A673 (cell line): ENCODE measurements at places on chromosomes 1 and 21.

DNA sequence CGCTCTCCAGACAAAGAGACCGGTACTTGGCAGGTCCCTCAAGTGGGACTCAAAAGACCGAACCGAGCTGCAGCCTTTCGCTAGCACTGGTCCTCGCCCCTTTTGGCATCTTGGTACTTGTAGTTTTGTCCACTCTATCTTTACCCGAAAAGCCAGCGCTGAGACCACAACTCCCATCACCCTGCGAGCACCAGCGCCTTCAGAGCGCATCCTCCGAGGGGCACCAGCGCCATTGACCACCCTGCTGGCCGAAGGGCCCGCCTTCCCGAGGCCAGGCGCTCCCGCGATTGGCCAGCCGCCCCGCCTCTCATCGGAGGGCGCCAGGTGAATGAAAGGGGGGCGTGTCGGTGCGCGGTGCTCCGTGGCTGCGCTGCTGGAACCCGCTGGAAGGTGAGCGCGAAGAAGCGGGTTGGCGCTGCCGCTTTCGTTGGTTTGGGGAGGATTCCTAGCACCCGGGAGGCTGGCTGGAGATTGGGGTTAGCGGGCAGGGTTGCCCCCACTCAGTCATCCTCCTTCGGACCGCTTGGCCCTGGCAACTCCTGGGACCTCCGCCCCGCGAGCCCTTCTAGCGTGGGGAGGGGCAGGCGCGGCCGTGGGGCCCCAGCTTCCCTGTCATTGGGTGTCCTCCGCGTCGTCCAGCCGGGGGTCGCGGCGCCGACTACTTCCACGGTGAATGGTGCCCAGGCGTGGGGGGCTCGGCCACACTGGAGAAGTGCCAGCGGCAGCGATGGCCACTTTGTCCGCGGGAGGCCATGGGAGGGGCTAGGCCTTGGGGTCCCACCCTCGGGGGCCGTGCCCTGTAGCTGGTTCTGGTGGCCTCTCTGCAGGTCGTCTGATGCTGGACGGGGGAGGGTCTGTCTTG, at the start of gene ZBTB8B:
Gene ZBTB8B, plus strand, starts transcription at position 357 of the 862 bp plus-strand sequence. CDS start 5,553 bp downstream, outside the sequence.
- peak; percentile 85 for DNase-seq

DNA sequence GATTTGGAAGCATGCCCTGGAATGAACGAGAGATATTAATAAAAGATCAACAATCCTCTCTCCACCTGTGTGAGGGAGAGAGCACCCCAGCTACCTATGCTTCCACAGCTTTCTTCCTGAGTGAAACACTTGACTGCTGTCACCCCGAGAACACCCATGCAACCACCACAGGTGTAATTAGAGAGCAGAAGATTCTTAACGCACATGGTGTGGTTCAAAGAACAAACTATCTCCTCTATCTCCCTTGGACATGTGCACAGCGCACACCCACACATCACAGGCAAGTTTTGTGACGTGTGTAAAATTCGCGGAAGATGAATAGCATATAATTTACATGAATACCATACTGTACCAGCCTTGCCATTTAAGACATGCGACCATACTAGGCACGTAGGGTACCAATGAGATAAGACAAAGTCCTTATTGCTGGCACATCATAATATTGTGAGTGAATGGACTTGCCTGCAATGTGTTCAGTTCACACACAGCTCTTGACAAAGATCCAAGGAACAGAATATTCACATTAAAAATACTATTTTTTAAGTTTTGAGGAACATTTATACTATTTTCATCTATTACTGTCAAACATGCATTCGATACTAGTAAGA, 11.6 kb downstream of the ERRFI1 start:
- no peak for DNase-seq

DNA sequence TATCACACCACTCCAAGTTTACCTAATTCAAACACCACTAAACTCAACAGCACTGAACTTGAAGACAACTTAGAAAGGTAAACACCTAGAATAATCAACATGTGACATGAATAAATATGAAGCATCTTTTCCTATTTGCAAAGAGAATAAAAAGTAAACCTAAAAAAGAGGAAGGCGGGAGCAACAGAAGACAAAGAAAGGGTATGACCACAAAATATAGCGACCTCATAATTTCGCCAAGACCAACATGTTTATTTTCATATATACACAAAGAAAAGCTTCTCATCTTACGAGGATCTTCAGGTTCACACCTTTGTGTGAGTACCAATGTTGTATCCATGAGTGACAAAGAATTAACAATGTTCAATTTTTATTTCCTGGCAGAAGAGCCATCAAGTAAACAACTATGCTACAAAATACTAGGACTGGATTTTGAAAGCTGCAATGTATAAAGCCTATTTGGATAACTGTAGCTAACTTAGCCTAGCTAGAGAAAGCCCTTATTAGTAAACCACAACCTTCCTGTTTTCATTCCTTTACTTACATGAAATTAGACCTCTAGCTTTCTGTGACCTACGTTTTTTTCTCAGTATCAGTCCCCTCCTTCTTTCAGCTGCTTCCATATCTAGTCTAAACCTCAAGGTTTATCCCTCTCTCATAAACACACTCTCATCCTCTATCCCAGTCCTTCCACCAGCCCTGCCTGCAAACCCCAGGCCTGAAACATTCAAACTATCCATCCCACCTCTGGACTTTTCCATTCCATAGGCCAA, 21.3 kb upstream of the PHTF1 start:
- no peak for DNase-seq

DNA sequence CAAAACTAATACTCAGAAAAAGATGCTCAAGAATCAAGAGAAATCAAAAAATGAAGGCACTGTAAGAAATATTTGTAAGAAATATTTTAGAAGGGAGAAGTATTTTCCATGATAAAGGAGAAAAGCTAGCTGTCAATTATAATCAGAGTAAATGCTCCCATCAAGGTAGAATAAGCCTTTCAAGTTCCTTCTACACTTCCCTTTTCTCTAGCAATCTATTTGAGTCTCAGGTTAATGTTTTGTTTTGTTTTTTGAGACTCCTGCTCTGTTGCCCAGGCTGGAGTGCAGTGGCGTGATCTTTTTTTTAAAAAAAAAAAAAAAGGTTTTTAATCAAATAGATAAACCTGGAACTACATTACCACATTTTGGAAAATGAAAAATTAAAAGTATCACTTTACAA, 33.3 kb downstream of the PUM1 start:
- DNase-seq: no peak

GRCh38 chr1:164961715-164962114, 394.8 kb downstream of the LMX1A start:
- DNase-seq: no peak

DNA sequence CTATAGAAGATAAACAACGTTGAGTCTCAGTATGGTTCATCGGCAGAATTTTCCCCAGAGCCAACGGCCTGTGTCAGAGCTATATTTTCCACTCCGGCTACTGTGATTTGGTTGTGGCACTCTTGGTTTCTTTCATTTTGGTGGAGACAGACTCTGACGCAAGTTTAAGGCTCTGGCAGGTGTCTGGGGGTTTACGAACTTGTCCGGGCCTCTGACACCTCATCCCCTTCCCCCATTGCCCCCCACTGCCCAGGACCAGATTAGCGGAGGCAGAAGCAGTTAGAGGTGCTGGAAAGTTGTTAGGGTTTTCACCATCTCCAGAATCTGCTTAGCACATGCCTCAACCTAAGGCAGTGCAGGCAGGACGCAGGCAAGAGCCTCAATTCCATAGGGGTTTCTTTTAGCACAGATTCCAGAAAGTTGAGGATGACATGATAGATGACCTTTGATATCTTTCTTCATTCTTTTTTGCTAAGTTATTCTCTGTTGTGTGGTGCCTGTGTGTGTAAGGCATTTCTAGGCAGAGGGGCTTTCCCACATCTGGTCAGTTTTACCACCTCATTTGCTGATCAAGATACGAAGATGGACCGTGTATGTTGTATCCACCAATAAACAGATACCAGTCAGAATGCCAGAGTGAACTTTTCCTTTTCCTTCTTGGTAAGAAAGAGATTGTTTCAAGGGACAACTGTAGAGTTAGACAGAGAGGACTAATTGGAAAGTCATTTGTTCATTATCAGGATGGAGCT, 18.4 kb upstream of the IL10 start:
- DNase-seq: no peak

- no peak for DNase-seq
Observed at GRCh38 chr1:229112832-229113548, 157.9 kb upstream of the RAB4A start.

- DNase-seq: peak; percentile 11
Observed at GRCh38 chr1:84539972-84540371, 33.6 kb upstream of the GNG5 start.

DNA sequence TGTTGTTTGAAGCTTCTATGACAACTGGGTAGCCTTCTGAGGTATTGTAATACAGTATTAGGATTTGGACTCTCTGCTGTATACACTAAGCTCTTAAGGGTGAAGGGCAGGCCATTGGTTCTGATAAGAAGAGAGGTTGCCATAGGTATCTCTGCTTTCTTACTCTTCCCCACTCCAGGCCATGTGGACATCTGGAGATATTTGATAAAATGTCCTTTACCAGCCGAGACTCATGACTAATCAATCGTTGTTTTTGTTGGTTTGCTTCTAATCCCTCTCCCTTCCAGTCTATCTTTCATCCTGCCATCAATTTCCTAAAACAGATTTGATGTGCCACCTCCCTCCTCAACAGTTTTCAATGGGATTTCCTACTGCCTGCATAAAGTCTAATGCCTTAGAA, 64.6 kb upstream of the WDR26 start:
- DNase-seq: no peak

DNA sequence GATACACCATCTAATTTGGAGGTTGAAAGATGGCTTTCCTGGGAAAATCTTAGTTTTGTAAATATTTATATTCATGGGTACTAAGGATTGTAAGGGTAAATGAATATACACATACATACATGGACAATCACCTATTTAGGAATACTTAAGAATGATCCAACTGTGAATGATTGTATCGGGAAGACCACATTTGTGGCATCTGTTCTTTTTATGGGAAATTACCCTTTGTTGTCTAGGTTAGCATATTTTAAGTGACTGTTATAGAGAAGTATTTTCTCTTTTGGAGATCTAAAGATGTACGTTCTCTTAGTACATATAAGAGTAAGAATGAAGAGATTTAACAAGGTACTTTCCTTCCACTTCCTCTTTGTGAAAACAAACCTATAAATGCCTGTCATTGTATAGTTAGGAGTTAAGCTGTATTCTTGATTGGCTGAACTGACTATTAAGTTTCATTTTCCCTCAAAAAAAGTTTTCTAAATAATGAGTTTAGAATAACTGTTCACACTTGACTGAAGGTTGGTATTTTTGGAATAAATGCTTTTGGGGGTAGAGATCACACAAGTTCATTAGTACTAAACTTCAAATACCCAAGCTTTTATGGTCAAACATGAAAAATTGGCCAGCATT, 26.7 kb downstream of the SNX7 start:
- DNase-seq: no peak

DNA sequence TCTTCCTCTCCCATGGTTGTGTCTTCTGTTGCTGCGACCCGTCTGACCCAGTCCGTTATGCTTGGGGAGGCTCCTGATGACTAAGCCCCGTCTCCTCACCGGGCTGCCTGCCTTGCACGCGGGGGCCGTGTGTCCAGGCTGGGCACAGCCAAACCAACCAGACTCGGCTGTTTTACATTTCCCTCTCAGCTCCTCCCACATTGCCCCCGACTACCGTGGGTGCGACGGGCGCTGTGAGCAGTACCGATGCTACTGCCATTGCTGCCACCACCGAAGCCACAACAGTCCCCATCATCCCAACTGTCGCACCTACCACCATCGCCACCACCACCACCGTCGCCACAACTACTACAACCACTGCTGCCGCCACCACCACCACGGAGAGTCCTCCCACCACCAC, 46.0 kb upstream of the CNTN2 start:
- DNase-seq: no peak

DNA sequence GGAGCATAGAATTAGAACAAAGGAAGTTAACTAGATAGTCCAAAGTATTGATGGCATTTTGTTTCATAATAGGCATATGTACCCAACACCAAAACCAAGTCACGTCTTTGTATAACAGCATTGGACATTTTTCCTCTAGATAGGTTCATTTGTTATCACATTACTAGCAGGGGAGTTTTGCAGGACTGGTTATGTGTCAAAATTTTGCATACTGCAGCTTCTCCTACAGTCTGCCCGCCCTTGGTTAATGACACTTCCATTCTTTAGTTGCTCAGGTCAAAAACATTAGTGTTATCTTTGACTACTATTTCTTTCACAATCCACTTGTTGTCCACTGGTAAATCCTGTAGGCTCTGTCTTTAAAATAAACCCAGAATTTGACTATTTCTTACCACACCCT, 8.9 kb downstream of the CAPZA1 start:
- DNase-seq: no peak

- DNase-seq: no peak
Observed at GRCh38 chr1:13774121-13774520, 74.1 kb downstream of the PRDM2 start.

- DNase-seq: no peak
Observed at GRCh38 chr1:241235256-241235897, 121.6 kb downstream of the RGS7 start.

- DNase-seq: no peak
Observed at GRCh38 chr1:210674151-210674550, 345.4 kb downstream of the HHAT start.

DNA sequence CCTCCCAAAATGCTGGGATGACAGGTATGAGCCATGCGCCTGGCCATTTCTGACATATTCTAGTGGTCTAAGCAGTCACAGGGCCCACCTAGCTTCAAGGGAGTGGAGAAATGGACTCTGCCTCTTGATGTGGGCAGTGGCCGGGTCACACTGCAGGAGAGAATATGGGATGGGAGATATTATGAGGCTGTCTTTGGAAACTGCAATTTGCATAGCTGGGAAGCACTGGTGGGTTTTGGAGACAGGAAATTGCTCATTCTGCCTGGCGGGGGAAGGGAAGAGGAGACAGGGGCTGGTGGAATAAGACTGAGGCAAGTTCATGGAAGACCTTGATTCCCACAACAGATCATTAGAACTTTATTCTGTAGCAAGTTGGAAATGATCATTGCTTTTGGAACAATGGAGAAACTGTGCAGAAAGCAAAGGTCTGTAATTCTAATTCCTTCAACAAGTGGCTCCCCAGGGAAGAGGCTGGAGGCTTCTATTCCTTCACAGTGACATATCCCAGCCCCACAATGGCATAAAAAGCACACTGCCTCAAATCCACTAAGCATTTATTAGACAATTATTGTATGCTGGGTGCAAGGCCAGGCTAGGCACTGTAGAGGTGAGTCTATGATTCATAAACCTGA, 10.5 kb downstream of the NCMAP start:
- peak; percentile 26 for DNase-seq

- DNase-seq: no peak
Observed at GRCh38 chr1:83554174-83554573, 444.8 kb downstream of the TTLL7 start.

DNA sequence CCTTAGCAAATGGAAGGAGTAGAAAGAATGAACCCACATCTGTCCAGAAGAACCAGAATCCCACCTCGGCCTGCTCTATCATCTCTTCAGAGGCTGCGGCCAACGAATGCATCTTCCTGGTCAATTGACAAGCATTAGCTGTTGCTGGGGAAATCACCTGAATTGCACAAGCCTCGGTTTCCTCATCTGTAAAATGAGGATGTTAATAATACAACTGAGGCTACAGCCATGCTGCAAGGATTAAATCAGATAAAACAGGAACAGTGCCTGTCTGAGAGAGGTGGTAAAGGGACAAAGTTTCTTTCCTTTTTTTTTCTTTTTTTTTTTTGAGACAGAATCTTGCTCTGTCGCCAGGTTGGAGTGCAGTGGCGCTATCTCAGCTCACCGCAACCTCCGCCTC, 99.8 kb downstream of the KIF14 start:
- DNase-seq: no peak

- DNase-seq: peak; percentile 70
Observed at GRCh38 chr1:8516793-8517556, 199.1 kb downstream of the SLC45A1 start.

- DNase-seq: peak; percentile 81
Observed at GRCh38 chr21:43645136-43645891, 14.0 kb downstream of the HSF2BP start.

GRCh38 chr1:167342846-167343245, 122.2 kb downstream of the POU2F1 start:
- DNase-seq: no peak
